Upper lobe of left lung (tissue), 6 donors: ENCODE measurements at places on chromosomes 5 and 9. TPM values are rescaled to one million over a fixed set of nuclear protein-coding genes. Genes with fewer than 3 reads are reported as not detected.

The PCDHB16 gene
- 2.1 TPM for total RNA-seq

DNA sequence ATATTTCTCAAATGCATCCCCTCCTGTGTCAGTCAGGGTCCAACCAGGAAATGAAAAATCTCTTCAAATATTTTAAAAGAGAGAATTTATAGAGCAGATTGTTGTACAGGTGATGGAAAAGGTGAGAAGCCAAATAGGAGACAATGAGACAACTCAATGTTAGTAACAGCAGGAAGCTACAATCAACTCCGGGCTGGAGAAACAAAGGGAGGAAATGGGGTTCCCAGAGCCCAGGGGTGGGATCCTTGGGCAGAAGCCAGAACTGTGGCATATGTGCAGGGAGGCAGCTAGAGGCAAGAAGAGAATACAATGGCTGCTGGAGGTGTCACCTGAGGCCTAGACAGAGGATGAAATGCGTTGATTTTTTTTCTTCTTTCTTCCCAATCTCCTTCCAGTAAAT, 361.8 kb upstream of the ACTBL2 start:
- H3K4me3 ChIP-seq, result no peak overlapping the region
- H3K36me3 ChIP-seq, result no peaks in the 10 kb centered on the region
- peaks cover 19% of the 10 kb centered on the region for H3K4me1 ChIP-seq
- H3K27me3 ChIP-seq, result no peaks in the 10 kb centered on the region
- DNase-seq, result no peak

DNA sequence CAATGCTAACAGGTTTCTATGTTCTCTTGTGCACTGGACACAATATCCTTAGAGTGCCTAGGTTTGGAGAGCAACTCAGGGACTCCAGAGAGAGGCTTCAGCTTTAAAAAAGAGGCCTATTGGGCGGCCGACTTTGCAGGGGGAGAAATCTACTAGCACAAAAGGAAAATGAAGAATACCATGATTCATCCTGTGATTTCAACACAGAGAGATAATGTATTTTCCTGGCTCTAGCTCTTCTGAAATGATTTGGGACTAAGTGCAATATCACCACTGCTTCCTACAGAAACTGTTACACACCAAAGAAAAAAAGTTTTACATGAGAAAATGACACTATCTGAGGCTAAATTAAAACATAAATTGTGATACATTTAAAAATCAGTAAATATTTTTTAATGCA, 146.1 kb upstream of the TSLP start:
- no peaks in the 10 kb centered on the region for H3K4me1 ChIP-seq
- H3K27me3 ChIP-seq, result no peaks in the 10 kb centered on the region
- H3K36me3 ChIP-seq, result no peaks in the 10 kb centered on the region
- no peak overlapping the region for H3K4me3 ChIP-seq
- DNase-seq, result no peak
- no peak overlapping the region for H3K27ac ChIP-seq

GRCh38 chr9:85639675-85640186, 102.0 kb downstream of the AGTPBP1 start:
- no peak overlapping the region for H3K27ac ChIP-seq
- H3K36me3 ChIP-seq, result peaks cover 31% of the 10 kb centered on the region
- H3K27me3 ChIP-seq, result no peaks in the 10 kb centered on the region
- no peak for DNase-seq
- no peak overlapping the region for H3K4me3 ChIP-seq

GRCh38 chr5:104731331-104731730, 1168.7 kb upstream of the NUDT12 start:
- DNase-seq, result no peak
- no peak overlapping the region for H3K4me3 ChIP-seq
- H3K36me3 ChIP-seq, result no peaks in the 10 kb centered on the region

DNA sequence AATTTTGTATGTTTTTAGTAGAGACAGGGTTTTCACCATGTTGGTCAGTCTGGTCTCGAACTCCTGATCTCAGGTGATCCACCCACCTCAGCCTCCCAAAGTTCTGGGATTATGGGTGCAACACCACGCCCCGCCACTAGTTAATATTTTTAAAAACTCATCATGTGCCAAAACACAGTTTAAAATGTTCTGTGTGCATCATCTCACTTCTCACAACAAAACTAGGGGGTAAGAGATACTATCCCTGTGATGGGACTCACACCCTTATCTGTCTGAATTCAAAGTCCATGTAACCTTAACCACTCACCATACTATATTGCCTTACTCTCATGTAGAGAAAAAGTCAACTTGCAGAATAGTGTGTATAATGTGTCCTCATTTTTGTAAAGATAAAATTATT, 2.6 kb downstream of the PKD2L2 start:
- no peak overlapping the region for H3K27ac ChIP-seq
- H3K27me3 ChIP-seq, result no peaks in the 10 kb centered on the region
- no peaks in the 10 kb centered on the region for H3K36me3 ChIP-seq
- H3K4me3 ChIP-seq, result no peak overlapping the region
- no peaks in the 10 kb centered on the region for H3K4me1 ChIP-seq

- H3K27ac ChIP-seq, result peak within 1 kb of the TSS; percentile 77
- peaks cover 50% of the 10 kb centered on the region for H3K4me1 ChIP-seq
- peaks cover 19% of the 10 kb centered on the region for H3K27me3 ChIP-seq
- H3K4me3 ChIP-seq, result peak within 1 kb of the TSS; percentile 68
These were observed at the start of gene GAS1 for GRCh38 chr9:86947146-86948073. GAS1 (minus strand) TSS chr9:86947506; CDS start chr9:86946779, 727 bp downstream.

DNA sequence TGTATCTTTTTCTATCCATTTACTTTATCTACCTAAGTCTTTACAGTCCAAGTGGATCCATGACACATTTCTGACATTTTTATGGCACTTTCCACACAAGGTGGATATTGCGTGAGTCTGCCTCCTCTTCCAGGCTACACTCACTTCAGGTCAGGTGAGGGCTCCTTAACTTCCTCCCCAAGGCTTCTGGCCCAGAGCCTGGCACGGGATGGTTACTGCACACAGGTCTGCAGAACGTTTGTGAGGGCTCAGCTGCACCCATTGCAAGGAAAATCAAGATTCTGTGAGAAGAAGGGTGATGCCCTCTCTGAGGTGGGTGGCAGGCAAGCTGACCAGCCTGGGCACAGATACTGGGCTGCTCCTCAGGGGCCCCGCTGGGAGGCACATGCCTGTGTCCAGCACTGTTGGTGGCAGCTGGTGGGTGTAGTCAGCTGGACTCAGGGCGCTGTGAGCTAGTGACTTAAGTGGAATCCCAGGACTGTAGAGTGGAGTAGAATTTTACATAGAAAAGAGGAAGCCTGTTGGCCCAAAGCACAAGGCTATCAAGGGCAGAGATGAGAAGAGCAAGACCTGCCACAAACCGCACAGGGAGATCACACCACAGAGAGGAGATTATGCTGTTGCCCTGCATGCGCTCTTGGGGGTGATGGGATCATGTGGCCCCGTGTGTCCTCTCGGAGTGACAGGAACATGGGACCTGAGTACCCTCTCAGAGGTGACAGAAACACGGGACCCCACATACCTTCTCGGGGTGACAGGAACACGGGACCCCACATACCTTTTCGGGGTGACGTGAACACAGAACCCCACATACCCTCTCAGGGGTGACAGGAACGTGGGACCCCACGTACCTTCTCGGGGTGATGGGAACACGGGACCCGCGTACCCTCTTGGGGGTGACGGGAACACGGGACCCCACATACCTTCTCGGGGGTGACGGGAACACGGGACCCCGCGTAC, 21.3 kb downstream of the AHRR start:
- no peaks in the 10 kb centered on the region for H3K27me3 ChIP-seq
- no peak for DNase-seq
- peaks cover 3% of the 10 kb centered on the region for H3K4me1 ChIP-seq

GRCh38 chr9:99720455-99721050, 101.1 kb upstream of the NR4A3 start:
- H3K36me3 ChIP-seq, result no peaks in the 10 kb centered on the region
- H3K27ac ChIP-seq, result peak overlapping the region; percentile 66
- H3K4me3 ChIP-seq, result no peak overlapping the region
- DNase-seq, result no peak
- no peaks in the 10 kb centered on the region for H3K27me3 ChIP-seq

DNA sequence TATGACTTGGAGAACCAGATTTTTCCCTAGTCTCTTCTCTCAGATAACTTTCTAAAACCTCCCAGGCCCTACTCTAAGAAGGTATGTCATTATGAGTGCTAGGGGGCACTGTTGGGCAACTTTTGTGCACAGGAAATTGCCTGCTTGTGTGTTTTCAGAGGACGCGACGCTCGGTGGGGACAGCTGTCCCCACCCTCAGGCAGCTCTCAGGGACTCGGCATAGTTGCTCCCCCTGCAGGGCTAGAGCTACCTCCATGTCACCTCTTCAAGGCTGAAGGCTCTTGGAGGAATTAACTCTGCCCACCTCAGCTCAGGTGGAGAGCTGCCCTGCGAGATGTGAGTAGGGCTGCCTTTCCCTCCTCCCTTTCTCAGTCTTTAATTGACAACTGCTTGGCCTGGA, 10.2 kb upstream of the TIFAB start:
- H3K4me3 ChIP-seq, result no peak overlapping the region
- no peaks in the 10 kb centered on the region for H3K27me3 ChIP-seq
- peaks cover 33% of the 10 kb centered on the region for H3K4me1 ChIP-seq
- no peak overlapping the region for H3K27ac ChIP-seq
- no peaks in the 10 kb centered on the region for H3K36me3 ChIP-seq

DNA sequence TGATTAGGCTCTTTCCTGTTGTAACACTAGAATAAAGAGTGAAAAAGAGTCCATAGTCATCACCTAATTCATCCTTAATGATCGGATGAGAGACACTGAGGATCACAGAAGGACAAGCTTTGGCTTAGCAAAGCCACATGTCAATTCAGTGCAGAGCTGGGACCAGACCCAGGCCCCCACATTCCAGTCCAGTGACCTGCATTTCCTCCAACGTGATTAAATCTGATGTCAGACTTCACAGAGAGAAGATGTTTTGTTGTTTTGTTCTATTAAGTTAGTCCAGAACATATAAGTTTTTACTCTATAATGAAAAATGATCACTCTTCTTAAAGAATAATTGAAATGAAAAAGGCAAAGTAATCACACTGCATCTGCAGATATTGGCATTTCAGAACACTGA, 377.9 kb upstream of the PAPPA start:
- H3K4me1 ChIP-seq, result no peaks in the 10 kb centered on the region
- H3K4me3 ChIP-seq, result no peak overlapping the region
- H3K27me3 ChIP-seq, result no peaks in the 10 kb centered on the region
- no peak for DNase-seq
- no peaks in the 10 kb centered on the region for H3K36me3 ChIP-seq
